ENCODE measurements at places on chromosomes 12 and 14. TPM values are rescaled to one million over a fixed set of nuclear protein-coding genes. Genes with fewer than 3 reads are reported as not detected.

The NGB gene
- total RNA-seq, result not detected

The BMP4 gene
- total RNA-seq, result 0.28 TPM

The SERPINA12 gene
- not detected for total RNA-seq

The RNASE3 gene
- not detected for total RNA-seq

The GMFB gene
- total RNA-seq, result 53.3 TPM

The RNFT2 gene
- total RNA-seq, result 7.2 TPM

The PRH1 gene
- total RNA-seq, result 11.7 TPM

The ACSS3 gene
- not detected for total RNA-seq

The IAPP gene
- total RNA-seq, result not detected
